ENCODE measurements at places on chromosomes 4 and X.

- no peak for DNase-seq
These were observed 226.1 kb downstream of the SPCS3 start for GRCh38 chr4:176545872-176546271.

DNA sequence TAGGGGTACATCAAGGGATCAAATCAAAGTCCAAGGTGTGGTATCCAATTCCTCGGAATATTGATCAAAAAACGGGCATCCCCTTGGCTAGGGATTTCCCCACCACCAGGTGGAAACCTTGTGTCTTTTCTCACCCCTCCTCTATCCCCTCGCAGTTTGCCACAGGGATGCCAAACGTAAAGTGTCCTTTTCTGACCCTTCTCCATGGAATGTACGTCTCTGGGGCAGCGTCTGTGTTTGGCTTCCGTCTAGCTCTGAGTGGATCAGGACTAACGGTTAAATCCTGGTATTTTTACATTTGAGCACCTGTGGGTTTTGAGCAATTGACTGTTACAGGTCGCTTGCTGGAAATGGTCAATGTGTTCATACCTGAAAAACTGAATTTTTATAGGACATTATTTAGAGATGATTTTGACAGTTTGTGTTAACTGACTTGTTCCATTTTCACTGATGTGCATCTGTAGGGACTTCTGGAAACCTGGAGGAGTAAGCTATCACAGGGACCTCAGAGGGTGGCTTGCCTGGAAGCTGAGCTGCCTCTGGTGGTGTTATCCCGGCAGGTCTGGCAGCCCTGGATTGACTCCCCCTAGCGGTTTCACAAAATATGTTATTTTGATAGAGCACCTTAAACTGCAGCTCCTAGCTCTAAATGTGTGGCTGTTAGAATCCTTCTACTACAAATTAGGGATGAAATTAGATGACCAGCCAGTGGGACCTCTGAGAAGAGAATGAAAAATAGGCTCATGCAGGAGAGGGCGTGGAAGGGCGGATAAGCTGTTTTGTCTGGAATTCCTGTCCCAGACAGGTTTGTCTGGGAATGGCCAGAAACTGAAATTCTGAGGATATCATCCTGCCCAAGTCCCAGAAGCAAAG is 8.8 kb upstream of the MGST2 start:
- peak; percentile 51 for DNase-seq

- no peak for DNase-seq
These were observed 5.8 kb downstream of the CMC4 start for GRCh38 chrX:155065035-155065734.

DNA sequence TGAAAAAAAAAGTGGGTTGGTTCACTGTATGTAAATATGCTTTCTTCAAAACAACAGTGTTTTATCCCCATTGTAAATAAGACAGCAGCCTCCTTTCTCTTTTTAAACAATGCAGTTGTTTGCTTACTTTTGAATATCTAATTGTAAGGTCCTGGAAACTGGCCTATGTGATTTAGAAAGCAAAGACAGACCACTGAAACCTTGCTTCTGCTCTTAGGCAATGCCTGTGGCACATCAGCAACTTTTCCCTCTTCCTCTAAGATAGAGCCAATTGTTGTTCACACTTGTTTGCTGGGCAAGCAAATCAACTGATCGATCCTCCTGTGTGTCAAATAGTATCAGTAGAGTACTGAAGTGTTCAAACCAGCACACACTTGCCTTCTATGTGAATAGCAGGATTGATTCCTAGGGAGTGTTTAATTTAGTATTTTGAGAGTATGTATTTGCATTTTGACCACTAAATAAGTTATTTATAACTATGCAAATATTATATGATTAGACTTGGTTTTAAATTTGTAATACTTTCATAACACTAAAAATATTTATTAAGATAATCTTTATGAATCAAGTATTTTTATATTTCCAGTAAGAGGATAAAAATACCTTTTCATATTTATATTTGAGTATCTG is 55.4 kb upstream of the GRPR start:
- DNase-seq: no peak

GRCh38 chr4:1478766-1479355 is 72.6 kb upstream of the NKX1-1 start:
- no peak for DNase-seq

DNA sequence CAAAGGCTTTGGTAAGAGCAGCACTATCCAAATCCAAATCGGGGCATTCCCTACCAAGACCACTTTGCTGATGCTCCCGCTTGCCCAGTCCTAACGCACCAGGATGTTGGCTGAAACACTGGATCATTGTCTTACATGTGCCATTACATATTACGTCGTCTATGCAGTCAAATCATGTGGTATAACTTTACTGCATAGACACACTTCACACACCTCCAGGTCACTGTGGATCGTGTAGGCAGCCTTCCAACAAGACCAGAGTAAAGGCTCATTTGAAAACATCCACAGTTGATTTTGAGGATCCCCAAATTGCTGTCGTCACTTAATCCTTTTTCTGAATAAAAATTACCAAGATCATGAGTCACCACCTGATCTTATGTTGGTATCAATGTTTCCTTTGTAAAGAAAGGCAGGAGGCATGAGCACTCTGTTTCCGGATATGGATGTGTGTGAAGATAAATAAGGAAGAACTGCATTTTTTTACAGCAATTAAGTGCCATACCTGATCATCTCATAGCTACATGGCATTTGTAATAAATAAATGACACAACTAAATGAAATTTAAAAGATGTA is 18.5 kb downstream of the TENM3 start:
- no peak for DNase-seq

GRCh38 chrX:37779857-37780256 is at the start of gene CYBB:
Gene CYBB (plus strand): TSS chrX:37780059. CDS start chrX:37780078, 19 bp downstream.
- no peak for DNase-seq

- no peak for DNase-seq
These were observed 39.8 kb downstream of the ZNF280C start for GRCh38 chrX:130228871-130229270.

GRCh38 chr4:45841791-45842190 is 282.1 kb downstream of the GABRG1 start:
- DNase-seq: no peak

DNA sequence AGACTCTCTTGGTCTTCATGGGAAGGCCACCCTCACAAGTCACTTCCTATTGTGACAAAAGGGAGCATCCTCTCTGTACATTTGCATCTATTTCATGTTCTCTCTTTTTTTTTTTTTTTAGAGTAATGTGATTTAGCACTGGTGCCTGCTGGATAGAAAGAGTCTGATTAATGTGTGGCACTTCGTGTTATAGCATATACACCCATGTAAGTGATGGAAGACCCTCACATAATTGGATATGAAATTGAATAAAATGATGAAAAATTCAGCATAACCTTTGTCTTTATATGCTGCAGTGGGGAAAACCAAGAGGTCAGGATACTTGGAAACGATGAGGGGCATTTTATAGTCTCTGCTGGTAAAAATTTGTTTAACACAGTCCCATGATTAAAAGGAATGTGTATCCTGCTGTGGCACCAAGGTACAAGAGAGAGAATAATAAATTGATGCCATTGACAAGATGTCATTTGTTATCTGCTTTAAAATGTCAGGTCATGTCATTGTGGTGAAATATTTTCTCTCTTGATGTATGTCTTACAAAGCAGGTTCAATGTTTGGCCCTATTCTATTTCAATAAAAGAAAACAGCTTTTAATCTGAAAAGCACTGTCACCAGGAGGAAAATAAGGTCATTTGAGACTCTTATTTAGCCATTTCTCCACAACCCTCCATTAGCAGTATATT is 1115.4 kb downstream of the STPG2 start:
- no peak for DNase-seq

DNA sequence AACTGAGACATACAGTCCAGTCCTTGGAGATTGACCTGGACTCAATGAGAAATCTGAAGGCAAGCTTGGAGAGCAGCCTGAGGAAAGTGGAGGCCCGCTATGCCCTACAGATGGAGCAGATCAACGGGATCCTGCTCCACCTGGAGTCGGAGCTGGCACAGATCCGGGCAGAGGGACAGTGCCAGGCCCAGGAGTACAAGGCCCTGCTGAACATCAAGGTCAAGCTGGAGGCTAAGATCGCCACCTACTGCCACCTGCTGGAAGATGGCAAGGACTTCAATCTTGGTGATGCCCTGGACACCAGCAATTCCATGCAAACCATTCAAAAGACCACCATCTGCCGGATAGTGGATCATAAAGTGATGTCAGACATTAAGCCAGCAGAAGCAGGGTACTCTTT is 20.4 kb upstream of the FRMPD3 start:
- no peak for DNase-seq

- no peak for DNase-seq
These were observed 6.1 kb upstream of the CXorf66 start for GRCh38 chrX:139971394-139971749.

- no peak for DNase-seq
These were observed at the start of gene ERVMER34-1 for GRCh38 chr4:52750819-52751486. Gene ERVMER34-1 (minus strand): TSS chr4:52751425. CDS start chr4:52745520, 5,905 bp downstream.

- DNase-seq: no peak
These were observed 674.8 kb upstream of the INTU start for GRCh38 chr4:126957987-126958386.

- DNase-seq: no peak
These were observed 459.4 kb downstream of the DTHD1 start for GRCh38 chr4:36740796-36741310.

DNA sequence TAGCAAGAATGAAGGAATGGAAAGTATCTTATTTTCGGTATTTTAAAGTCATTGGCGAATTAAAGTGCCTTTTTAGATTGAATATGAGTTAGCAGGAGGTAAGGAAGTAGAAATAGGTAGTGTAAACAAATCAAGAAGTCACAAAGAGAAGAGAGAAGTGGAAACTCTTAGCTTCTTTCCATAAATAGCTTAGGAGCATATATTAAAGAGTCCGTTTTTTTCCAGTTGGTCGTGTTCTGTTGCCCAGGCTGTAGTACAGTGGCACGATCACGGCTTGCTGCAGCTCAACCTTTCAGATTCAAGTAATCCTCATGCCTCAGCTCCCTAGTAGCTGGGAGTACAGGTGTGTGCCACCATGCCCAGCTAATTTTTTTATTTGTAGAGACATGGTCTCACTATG is 56.4 kb downstream of the UBE2K start:
- no peak for DNase-seq

GRCh38 chrX:9902656-9903055 is 64.5 kb upstream of the CLDN34 start:
- DNase-seq: no peak

GRCh38 chrX:52933976-52934703 is 24.2 kb downstream of the FAM156A start:
- no peak for DNase-seq

GRCh38 chr4:1985294-1985693 is 23.5 kb downstream of the NELFA start:
- DNase-seq: no peak

- DNase-seq: no peak
These were observed 86.8 kb downstream of the SH2D1A start for GRCh38 chrX:124433186-124433585.

DNA sequence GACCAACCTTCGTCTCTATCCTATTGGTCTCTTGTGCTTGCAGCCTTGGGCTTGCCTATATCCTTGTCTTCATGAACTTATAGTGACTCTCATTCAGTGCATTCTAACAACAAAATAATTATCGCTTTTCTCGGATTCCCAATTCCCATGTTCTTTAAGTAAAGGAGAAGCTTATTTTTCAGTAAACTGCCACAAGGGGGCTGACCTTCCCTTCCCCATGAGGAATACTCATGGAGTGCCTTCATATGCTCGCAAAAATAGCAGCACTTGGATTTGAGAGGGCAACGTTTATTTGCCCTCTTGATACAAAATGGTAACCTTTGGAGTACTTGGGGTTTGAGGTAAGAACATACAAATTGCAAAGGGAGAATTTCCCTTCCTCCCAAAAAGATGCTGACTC is 183.2 kb upstream of the TENT5D start:
- no peak for DNase-seq

DNA sequence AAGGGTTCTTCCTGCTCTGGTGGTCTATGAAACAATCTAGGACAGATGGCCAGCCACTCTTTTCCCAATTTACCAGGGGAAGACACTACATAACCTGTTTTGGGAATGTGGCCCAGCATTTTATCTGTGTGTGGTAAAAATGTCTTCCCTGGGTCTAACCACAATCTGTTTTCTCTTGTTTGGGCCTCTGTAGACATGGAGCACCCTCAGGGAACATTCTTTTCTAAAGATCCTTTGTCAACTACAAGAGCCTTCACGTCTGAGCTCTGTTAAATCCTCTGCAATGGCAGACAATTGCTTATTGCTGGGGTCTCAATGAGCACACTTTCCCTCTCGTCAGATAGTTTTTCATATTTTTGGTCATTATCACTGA is 35.5 kb downstream of the PLAC1 start:
- no peak for DNase-seq

DNA sequence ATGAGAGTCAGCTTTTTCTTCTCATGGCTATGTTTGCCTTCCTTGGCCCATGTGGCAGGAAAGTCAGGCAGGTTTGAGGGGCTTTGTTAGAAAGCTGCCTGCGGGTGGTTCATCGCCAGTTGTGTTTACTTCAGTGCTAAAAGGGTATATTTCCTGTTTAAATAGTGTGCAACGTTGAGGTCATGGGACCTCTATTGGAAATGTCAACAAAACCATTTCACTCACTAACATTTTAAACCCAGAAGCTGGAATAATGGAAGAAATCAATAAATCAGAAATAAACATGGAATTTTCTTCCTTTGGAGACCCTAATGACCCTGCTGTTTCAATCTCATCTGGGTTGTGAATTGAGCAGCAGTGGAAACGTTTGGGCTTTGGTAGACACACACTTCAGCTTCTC is 185.8 kb downstream of the ANKRD50 start:
- DNase-seq: no peak

- no peak for DNase-seq
These were observed 24.0 kb downstream of the RASGEF1B start for GRCh38 chr4:81447566-81448229.

GRCh38 chr4:180828455-180829018 is 1414.7 kb upstream of the TENM3 start:
- peak; percentile 51 for DNase-seq

DNA sequence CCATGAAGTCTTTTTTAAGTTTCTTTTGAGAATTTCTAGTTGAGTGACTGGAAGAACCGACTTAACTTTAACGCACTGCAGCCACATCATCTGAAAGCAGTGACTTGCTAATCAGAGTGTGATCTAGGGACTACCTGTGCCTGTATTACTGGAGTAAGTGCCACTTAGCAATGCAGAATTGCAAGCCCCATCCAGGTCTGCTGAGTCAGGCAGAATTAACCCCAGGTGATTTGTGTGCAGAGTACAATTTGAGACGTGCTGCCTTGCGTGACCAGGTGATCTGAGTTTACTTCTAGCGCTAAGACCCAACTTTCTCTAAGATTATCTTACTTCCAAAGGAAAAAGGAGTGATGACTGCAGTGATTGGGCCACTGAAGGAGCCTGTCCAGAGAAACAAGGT is 85.3 kb downstream of the CLCN4 start:
- DNase-seq: no peak

- no peak for DNase-seq
These were observed 721 bp downstream of the FAM184B start for GRCh38 chr4:17780501-17781299.

GRCh38 chrX:21723084-21723483 is 34.8 kb downstream of the SMPX start:
- no peak for DNase-seq
